ENCODE measurements at places on chromosomes 7 and 10.

- no peak for DNase-seq
Measured at GRCh38 chr7:8211725-8212096, 50.3 kb downstream of the ICA1 start.

DNA sequence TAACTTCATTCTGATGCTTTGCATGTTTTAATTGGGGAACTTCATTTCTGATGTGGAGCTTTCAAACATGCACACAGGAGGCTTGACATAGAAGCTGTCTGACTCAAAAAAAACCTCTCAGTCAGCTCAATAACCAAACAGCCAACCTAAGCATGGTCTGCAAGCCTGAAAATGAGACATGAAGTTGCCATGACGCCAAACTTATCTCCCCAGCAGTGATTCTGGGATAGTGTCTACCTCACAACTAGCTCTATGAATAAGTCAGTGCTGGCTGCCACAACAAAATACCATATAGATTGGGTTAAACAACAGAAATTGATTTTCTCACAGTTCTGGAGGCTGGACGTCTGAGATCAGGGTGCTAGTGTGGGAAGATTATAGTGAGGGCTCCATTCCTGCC lies 244.2 kb downstream of the CCDC3 start:
- DNase-seq: no peak

DNA sequence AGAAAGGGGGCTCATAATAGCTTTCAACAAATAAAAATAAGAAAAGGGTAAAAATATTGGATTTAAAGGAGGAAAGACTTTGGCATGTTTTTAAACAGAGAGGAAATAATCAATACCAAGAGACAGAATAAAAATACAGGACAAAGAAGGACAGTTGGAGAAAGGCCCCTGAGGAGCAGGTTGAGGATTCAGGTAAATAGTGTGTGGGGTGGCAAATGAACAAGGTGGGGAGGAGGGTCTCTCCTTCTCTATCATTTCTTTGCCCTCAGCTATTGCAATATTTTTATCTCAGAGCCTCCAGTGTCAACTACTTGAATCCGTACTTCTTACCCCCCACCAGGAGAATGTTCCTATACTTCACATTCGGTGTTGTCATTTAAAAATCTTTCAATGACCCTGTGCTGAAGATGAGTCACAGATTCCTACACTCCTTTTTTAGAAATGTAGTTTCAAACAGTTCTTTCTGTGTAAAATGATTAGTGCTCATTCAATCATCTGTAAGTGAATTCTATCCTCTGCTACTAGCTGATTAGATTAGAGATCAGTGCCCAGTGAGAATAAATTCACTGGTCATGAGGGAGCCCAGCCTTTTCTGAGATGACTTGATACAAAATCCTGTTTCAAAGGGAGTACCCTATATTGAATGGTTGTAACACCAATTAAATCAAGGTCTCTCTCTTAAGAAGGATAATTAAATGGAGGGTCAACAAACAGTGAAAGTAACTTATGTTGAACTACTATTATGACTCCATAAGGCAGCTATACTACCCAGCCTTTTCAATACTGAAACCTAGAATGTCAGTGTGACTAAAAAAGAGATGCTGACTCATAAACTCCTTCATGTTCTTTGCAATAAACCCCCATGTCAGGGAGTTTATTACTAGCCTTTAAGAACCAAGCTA lies 50.4 kb upstream of the WNT16 start:
- DNase-seq: no peak

DNA sequence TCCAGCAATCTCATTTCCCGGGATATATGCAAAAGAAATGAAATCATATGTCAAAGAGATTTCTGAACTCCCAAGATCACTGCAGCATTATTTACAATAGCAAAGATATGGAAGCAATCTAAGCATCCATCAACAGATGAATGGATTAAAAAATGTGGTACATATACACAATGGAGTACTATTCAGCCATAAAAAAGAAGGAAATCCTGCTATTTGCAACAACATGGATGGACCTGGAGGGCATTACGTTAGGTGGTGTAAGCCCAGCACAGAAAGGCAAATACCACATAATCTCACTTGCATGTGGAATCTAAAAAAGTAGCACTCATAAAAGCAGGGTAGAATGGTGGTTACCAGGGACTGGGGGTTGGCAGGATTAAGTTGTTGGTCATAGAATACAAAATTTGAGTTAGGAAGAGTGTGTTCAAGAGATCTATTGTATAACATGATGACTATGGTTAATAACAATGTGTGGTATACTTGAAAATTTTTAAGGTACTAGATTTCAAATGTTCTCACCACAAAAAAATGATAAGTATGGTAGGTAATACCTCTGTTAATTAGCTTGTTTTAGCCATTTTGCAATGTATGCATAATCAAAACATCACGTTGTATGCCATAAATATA lies 32.9 kb upstream of the EIF5AL1 start:
- DNase-seq: no peak

- no peak for DNase-seq
Measured at GRCh38 chr10:124117511-124117785, 24.1 kb upstream of the CHST15 start.

DNA sequence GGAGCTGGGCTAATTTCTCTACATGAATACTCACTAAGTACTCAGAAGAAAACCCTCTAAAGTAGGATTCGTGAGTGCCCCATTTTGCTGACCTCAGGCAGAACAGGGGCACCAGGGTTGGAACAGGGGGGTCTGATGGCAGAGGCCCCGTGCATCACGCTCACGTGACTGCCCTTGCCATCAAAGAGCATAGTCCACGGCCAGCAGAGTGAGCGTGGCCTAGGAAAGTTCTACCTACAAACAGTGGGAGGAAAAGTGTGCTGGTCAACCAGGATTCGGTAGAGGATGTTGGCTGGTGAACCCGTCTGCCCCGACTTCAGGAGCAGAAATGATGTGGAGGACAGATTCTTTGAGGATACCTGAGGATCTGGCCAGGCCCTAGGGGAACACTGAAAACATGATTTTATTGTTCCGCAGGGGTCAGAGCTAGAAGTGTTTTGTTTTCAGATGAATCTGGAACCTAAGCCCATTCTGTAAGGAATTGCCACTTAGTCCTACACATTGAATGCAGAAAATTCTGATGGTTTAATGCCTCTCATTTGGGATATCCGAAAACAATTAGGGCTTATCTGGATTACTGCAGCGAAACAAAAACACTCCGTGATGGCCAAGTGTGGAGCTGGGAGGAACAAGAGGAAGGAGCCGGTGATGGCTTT lies 138.8 kb upstream of the SHH start:
- DNase-seq: no peak

- DNase-seq: peak; percentile 77
Measured at GRCh38 chr7:28409716-28410627, 2.3 kb upstream of the CREB5 start.

- DNase-seq: peak; percentile 83
Measured at GRCh38 chr10:92239600-92240288, 51.1 kb downstream of the CPEB3 start.

DNA sequence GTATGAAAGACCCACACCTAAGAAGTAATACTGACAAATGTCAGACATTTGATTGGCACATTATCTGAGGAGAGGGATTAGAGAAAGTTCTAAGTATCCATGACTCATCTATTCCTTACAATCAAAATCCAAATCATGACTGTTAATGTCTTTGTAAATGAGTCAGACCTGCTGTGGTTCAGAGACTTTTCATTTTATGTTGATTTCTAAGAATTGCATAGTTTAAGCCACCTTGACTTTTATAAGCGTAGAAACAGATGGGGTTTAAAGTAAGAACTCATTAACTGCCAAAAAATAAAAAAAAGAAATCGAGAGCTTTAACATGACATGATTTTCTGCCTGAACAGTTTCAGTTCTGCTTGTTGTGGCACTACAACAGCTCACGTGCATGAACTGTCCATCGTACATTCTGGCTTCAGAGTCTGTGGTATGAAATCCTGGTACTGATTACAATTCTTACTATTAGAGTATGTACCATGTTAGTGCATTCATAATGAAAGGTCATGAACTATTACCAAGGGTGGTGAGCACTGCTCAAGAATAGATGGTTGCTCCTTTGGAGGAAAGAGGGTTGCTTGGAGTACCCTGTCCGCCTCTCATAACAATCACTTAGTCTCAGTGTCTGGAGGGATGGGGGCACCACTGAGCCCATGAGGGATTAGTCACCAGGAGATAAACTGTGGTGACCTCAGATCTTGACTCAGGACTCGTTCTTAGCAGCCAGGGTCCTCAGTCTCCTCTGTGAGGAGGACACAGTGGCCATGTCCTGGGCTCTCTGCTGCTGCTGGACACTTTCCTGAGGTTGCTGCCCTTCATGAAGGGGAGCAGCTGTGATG lies 42.2 kb downstream of the ACSM6 start:
- peak; percentile 18 for DNase-seq

DNA sequence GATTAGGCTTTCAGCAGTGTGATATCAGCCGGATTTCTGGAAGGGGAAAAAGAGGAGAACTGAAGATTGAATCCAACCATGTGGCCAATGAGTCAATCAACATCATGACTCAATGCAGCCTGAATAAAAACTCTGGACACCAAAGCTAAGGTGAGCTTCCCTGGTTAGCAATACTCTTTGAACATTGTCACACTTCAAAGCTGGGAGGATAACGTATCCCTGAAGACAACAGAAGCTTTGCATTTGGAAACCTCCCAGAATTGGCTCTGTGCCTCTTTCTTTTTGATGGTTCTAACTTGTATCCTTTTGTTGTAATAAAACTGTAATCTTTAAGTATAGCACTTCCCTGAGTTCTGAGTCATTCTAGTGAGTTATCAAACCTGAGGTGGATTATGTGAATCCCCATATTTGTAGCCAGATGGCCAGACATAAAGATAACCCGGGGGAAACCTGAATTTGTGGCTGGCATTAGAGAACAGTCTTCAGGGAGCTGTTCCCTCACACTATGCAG lies 284.4 kb downstream of the IPMK start:
- no peak for DNase-seq

- no peak for DNase-seq
Measured at GRCh38 chr10:119714484-119714816, 11.4 kb upstream of the INPP5F start.

GRCh38 chr10:72035252-72035887 lies 53.0 kb downstream of the SPOCK2 start:
- DNase-seq: no peak

- DNase-seq: no peak
Measured at GRCh38 chr10:133278577-133279265, 2.1 kb upstream of the ADAM8 start.

DNA sequence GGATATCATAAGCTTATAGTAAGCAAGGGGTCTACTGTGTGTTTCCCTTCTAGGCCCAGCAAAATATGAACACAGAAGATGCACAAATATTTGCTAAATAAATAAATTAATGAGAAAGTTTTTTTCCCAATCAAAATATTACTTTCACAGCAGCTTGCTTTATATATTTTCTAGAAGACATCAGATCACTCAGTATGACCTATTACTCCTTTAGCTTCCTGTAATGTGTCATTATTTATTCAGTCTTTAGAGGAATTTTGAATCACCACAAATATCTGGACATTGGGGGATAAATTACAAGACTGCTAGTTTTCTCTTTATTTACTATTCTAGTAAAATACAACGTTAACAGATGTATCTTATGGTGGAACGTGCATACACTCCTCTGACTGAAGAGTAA lies 765.8 kb upstream of the POM121L12 start:
- DNase-seq: no peak

DNA sequence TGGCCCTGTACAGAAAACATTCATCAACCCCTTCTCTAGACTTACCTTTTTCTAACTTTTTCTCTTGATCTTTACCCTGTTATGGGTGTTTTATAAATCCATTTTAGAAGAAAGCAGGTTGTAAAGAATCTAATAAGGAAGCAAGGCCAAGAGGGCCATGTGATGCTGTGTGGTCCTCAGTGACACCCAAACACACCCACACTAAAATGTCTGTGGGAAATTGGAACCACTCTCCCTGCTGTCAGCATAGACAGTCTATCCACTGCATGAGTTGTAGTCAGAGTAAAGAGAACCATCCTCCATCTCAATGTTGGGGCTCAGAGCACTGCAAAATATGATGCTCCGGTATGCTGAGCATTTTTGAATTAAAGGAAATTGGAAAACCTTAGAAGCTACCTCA lies 235.5 kb downstream of the SKIDA1 start:
- DNase-seq: no peak

GRCh38 chr10:71494980-71495381 lies 98.3 kb downstream of the CDH23 start:
- no peak for DNase-seq

DNA sequence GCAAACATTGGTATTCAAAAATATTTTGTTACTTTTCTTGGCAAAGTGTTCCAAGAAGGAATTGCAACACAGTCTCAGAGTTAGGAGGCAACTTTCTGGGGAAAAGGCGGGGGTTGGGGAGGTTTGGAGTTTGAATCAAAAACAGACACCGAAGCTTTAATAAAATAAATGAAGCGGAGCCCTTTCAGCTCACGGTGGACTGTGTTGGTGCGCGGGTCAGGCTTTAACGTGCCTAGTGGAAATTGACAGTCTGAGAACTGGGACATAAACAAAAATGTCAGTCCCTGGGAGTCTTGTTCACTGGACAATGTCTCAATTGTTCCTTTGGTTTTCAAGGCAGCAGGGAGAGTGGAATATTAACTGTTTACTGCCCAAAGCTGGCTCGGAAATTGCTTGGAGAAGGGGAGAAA lies 109.3 kb downstream of the TCF7L2 start:
- peak; percentile 62 for DNase-seq

DNA sequence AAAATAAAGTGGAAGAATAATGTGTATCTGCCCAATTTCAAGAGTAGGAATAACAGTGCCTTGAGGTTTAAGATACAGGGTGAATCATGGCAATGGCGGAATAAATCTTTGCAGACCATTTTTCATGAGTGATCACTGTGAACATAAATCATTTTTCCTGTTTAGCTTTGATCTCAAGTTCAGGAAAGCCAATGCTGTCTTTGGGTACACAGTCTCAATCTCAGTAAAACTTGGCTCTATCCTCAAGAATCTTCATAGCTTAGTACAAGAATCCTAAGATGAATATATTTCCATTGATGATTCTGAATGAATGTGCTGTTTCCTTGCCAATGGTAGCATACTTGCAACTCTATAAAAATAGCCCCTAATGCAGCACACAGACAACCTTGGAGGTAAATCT lies 6.8 kb downstream of the NAMPT start:
- no peak for DNase-seq

GRCh38 chr7:68485253-68485917 lies 1112.9 kb upstream of the AUTS2 start:
- DNase-seq: no peak

GRCh38 chr7:76280408-76280807 lies 22.1 kb upstream of the HSPB1 start:
- peak; percentile 33 for DNase-seq

- no peak for DNase-seq
Measured at GRCh38 chr10:29687421-29688164, 52.8 kb upstream of the SVIL start.
